ENCODE measurements at places on chromosomes 6 and 20.

GRCh38 chr6:137240168-137240567 lies 21.0 kb upstream of the IFNGR1 start:
- peak; percentile 56 for DNase-seq

DNA sequence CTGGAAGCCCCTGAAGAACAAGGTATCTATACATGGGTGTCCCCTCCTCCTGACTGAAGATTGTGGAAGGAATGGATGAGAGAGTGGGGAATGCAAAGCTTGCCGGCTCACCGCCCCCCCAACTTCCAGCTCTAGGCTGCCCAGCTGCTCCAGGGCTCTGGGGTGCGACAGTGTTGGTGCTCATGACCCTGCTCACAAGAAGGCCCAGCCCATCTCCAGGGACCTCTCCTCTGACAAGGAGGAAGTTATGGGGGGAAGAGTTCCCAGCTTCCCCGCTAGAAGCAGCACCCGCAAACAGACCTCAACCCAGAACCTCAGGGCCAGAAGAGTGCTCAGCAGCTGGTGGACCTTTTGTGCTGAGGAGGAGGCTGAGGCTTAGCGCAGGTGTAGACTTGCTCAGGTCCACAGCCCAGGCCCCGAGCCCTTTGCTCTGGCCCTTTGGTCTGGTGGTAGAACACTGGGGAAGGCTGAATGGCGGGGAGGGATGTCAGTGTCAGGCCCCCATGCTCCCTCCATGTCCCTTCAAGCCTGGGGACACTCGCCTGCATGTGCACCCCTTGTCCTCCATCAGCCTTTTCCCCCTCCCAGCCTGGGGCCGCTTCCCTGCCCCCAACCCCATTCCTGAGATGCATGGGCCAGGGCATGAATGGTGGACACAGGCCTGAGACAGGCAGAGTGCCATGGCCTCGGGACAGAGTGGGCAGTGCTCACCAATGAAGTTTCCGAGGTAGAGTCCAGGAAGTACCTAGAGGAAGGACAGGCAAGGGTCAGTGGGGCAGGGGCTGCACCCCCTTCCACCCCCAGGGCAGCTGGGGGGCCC lies 1.3 kb downstream of the DUSP15 start:
- DNase-seq: no peak

GRCh38 chr6:24883618-24884017 lies 52.1 kb downstream of the RIPOR2 start:
- DNase-seq: no peak

DNA sequence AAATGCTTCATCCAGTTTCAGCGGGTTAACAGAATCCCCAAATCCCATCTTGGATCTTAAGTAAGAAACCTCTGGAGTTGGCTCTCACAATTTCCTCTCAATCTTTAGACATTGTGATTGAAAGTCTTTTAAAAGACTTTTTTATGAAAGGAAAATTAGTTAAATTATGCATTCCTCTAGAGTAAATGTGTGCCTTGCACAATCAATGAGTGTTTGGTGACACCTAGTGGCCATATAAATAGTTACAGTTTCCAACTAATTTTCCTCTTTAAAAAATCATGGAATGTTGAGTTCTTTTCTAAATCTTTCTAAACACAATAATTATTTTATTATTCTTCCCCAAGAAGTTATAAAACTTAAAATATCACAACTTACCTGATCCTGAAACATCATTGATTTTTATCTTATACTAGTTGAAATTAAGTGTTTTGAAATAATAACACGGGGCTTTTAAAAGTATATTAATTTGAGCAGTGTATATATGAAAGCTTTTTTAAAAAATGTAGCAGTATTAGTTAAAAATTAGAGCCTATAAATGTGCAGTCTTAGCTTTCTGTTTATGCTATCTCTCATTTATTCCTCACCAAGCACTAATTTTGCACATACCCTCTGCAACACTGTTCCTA lies 66.4 kb downstream of the PKHD1 start:
- no peak for DNase-seq
